ENCODE measurements at places on chromosomes 4 and X. TPM values are rescaled to one million over a fixed set of nuclear protein-coding genes. Genes with fewer than 3 reads are reported as not detected.

AMMECR1 gene
- 5.7 TPM for total RNA-seq

AKAP4 gene
- total RNA-seq: not detected

WDR17 gene
- total RNA-seq: 9.4 TPM

ASB9 gene
- total RNA-seq: 2.9 TPM

CXCL5 gene
- 0.09 TPM for total RNA-seq

MAGEC1 gene
- not detected for total RNA-seq

STK32B gene
- total RNA-seq: 4.1 TPM

SLC25A53 gene
- total RNA-seq: 14.5 TPM

CXCL8 gene
- 0.92 TPM for total RNA-seq

EMD gene
- 62.6 TPM for total RNA-seq

NCBP2L gene
- not detected for total RNA-seq

GSX2 gene
- not detected for total RNA-seq

XPNPEP2 gene
- total RNA-seq: 2.0 TPM

ADH1C gene
- 41.6 TPM for total RNA-seq

NALF2 gene
- total RNA-seq: 1.8 TPM

ITM2A gene
- total RNA-seq: 28.1 TPM

Measured in mucosa of gallbladder (tissue), 1 donor.